Amygdala (tissue), 56 donors: ENCODE measurements at places on chromosomes 6 and 20.

DNA sequence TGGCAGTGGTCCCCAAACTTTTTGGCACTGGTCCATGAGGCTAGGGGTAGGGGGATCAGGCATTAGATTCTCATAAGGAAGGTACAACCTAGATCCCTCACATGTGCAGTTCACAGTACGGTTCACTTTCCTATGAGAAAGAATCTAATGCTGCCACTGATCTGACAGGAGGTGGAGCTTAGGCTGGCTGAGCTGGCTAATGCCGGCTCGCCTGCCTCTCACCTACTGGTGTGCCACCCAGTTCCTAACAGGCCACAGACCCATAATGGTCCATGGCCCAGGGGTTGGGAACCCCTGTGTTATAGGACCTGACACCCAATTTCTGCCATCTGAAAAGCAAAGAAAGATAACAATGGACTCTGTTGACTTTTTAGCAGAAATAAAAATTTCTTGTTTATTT lies 199.6 kb downstream of the GMPR start:
- DNase-seq = no peak

- DNase-seq = no peak
Observed at GRCh38 chr6:43746071-43746470, 23.9 kb upstream of the VEGFA start.

DNA sequence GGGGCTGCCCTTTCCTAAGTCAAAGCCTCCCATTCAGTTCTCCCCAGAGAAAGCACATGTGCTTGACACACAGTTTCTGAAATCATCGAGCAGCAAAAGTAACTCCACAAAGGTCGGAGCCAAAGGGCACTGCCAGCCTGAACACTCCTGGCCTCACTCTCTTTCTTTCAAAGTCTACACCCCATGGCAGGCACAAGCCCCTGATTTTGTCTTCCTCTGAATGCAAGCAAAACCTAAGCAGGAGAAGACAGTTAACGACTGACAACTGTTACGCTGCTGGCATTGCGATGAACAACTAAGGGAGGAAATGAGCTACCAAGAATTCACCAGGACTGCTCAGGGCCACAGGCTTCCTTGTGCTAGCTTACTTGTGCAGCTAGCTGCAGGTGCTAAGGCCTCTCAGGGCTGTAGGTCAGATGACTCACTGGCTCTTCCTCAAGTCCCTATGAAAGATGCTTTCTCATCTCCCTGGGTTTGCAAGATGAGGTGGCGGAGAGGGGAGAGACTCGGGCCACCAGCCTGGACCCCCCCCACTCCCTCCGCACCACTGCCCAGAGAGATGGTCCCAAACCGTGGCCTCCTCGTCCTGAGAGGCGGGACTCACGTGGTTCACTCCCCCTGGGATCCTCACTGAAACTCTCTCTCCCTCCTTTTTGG lies 208.2 kb downstream of the DLL1 start:
- DNase-seq = no peak

- no peak for DNase-seq
Observed at GRCh38 chr20:44581515-44581914, 864 bp upstream of the PKIG start.

DNA sequence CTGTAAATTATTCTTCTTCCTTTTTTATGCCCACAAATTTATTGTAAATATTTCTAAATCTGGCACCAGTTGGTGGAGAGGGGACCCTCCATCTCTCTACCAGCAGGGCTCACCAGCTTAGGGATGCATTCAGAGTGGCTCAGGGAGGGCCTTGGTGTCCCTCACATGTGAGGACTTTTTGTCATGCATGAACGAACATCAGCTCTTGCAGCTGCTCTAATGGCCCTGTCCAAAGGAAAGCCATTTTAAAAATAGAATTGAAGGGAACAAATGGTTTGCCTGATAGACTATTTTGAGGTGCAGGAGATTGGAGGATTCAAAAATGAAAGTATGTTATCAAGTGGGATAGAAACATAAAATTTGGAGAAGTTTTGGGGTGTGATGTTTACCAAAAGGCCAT lies 37.5 kb upstream of the KLHL31 start:
- DNase-seq = no peak

- DNase-seq = no peak
Observed at GRCh38 chr20:13105864-13106457, 97.2 kb downstream of the SPTLC3 start.

DNA sequence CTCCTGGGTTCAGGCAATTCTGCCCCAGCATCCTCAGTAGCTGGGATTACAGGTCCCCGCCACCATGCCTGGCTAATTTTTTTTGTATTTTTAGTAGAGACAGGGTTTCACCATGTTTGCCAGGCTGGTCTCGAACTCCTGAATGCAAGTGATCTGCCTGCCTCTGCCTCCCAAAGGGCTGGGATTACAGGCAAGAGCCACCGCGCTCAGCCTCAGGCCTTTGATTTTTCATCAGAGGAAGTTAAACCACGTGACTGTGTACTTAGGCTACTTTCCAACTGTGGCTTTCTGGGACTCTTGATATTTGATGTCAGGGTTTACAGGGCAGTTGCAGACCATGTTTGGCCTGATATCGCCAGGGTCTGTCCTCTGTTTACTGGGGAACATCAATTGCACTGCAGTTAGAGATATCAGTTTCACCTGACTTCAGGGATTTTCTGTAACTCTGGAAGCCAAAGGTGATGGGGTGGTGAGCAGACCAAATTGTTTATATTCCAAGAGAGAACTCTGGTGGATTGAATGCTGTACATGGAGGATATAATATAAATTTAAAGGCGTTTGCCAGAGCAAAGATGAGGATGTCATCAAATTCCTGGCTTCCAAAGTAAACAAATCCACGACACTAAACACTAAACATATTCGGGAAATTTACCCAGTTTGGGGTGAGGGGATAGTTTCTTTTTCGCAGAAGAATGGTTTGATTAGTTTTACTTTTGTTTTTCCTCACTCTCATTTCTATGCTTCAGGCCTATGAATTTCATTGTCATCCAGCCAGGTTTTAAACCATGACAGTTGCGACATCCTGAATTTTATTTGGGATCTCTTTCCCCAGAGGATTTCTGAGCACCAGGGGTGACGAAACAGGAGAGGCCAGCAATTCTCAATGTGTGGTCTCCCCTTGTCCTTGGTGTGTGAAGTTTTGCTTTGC lies 4.2 kb downstream of the PSMF1 start:
- DNase-seq = no peak

DNA sequence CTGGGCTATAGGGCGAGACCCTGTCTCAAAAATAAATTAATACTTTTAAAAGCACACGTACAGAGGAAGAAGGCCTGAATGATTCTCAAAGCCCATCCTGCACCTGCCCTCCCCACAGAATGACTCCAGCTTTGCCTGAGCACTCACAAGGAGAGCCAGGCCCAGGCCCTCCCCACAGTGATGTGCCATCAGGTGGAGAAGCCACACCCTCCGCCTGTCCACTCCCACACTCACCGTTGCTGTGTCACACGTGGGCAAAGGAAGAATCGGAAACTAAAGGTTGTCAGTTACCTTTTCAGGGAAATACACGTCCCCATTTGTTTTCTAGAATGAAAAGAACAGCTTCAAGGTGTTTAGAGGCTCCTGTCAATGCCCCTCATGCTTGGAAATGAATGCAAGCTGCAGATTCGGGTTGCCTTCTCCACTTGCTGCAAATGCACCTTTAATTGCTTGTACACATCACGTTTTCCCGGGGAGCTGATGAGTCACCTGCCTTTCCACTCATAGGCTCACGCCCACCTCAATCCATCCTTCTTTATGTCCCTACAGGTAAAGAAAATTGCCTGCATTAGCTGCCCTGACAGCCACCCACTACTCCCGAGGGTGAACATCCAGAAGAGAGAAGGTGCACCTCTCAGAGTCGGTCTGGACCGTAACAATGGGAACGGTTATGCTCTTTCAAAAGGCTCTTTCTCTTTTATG lies 45.5 kb upstream of the AFDN start:
- no peak for DNase-seq

DNA sequence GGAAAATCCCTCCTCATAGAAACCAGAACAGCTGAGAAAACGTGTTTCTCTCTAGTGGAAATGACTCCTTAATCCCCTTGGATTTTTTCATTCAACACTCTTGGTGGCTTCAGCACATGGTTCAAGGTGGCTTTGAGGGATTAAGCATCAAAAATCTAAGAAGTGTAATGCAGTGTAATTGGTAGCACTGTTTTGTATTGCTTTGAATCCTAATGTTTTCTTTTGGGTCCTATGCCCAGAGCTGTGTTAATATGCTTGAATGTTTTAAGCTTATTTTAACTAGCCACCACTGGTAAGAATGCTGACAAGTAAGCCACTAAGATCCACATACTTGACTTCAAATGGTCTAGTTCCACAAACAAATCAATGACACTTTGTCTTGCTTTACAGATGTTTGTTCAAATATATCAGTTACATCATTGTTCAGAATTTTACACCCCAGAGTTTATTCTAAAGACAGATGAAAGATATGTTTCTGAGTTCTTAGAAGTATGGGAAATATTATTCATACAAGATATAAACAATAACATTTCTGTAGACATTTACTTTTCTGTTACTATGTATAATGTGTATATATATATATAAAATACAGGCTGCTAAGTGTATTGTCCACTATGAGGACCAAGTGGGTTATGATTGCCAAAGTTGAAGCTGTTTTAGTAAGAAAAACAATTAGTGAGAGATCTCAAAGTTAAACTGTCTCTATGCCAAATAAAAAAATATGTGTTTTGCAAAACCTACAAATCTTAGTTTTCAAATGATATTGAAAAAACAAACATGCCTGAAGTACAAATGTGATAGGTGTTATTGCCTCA lies 220.8 kb downstream of the OGFRL1 start:
- DNase-seq = no peak

DNA sequence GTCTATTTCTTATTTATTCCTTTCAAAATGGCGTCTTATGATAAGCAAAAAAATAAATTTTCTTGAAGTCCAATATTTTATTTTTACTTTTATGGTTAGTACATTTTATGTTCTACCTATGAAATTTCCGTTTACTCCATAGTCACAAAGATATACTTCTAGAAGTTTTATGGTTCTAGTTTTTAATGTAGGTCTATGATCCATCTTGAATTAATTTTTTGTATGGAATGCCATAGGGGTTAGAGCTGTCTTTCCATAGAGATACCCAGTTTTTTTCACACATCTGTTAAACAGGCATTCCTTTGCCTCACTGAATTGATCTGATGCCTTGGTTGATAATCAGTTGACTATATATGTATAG lies 24.9 kb upstream of the ASIP start:
- DNase-seq = no peak

DNA sequence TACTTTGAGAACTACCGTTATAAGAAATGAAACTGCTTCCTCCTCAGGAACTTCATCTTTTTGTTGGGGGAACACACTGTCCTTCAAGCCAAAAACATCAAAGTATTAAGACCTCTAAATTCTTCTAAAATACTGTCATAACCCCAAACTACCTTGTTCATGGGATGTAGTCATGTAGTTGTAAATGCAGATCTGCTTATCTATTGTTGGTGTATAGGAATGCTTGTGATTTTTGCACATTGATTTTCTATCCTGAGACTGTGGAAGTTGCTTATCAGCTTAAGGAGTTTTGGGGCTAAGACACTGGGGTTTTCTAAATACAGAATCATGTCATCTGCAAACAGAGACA lies 282.9 kb upstream of the RUNX2 start:
- DNase-seq = no peak

DNA sequence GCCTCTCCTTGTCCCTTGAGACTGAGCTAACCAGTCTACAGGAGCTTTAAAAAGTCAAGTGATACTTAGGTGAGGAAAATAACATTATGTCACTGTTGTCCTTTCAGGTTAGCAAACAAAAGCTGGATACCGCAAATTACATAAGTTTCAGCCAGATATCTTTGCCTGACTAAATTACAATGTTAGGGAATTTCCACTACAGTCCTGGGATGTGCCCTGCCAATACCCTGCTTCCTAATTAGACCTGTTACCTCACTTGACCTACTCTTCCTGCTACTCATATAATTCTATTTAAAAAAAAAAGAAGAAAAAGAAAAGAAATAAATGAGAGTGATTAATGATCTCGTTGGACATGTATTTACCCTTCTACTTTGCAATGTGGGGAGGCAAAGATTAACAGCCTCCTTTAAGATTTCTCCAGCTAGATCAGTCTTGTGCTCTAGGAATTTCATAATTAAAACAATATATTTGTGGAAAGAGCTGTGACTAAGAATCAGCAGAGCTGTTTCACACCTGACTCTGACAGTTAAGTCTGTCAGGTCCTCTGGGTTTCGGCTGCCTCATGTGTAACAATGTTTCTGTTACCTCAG lies 318.9 kb downstream of the HDGFL1 start:
- DNase-seq = no peak

GRCh38 chr6:136466777-136467176 lies 83.4 kb downstream of the MAP7 start:
- DNase-seq = no peak

DNA sequence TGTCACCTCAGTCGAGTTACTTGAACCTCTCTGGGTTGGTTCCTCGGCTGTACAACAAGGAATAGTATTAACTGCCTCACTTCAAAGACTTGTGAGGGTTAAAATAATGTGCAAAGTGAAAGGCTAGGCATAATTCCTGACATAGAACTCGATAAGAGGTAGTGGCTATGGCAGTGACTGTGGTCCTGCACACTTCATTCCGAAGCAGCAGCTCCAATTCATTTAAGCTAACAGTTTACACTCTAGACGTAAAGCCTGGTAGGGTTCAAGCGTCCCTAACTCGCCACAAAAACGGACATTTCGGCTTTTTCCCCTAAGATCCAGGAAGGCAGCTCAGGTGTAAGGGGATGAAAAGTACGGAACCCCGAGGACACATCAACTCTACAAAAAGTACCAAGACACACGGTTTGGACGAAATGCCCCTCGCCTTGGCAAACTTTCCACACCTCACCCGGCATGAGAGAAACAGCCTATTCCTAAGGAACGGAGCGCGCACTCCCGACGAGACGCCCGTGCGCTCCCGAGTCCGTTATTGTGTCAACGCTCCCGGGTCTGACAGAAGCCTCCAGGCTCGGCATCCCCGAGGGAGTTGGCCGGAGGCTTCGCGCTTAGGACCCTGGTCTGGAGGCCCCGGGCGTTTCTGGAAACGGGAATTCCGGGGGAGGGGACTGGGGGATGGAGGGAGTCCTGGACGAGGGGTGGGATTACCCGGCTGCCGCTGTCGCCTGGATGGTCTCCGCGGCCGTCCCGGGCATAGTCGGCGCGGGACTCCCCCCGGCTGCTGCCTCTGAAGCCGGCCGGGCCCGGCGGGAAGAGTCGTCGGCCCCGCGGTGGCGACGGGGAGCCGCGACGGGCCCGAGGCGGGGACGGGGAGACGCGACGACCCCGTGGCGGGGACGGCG lies 937 bp downstream of the ZNF318 start:
- peak; percentile 44 for DNase-seq

- DNase-seq = no peak
Observed at GRCh38 chr6:54238396-54238795, 69.8 kb upstream of the TINAG start.

DNA sequence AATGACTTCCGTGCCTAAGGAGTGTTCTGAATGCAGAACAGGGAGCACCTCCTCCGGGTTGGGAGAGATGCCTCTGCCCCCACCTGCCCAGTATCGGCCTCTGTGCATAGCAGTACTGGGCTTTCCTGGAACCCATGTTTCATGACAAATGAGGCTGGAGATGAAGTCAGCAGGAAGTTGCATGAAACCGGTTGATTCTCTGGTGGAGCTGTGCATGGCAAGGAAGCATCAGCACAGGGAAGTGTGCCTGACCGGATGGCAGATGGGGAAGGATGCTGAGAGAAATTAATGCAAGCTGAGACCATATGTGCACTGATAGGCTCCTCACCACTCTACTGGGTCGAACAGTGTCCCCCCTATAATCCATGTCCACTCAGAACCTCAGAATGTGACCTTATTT lies 155.5 kb downstream of the CDH26 start:
- no peak for DNase-seq
